Lower lobe of right lung (tissue), 2 donors: ENCODE measurements at places on chromosomes 3 and 15. TPM values are rescaled to one million over a fixed set of nuclear protein-coding genes. Genes with fewer than 3 reads are reported as not detected.
A peak's percentile ranks its signal among the peaks of the same experiment; 100 is the strongest.

SYNPR gene
- total RNA-seq: not detected

A4GNT gene
- total RNA-seq: 0.41 TPM

MORC1 gene
- not detected for total RNA-seq

NCK1 gene
- total RNA-seq: 63.0 TPM

WHAMM gene
- total RNA-seq: 9.9 TPM

UBAP1L gene
- 4.1 TPM for total RNA-seq

IL17RD gene
- 2.4 TPM for total RNA-seq

DNA sequence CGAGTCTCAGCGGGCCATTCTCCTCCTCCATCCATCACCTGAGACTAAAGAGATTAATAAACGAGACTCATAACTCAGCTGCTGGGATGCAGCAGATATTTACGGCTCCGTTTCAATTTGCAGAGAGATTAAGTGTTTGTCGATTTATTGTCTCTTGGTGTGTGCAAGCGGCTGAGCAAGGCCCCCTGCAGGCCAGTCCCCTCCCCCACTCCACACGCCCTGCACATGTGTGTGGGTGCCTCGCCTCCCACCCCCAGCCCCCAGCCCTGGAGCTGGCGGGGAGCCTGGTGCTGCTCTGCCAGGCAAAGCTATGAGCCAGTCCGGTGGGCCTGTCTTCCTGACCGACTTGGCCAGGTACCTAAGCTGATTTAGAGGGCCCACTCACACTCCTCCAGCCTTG lies 63.0 kb downstream of the CYP11A1 start:
- no peak for DNase-seq

DNA sequence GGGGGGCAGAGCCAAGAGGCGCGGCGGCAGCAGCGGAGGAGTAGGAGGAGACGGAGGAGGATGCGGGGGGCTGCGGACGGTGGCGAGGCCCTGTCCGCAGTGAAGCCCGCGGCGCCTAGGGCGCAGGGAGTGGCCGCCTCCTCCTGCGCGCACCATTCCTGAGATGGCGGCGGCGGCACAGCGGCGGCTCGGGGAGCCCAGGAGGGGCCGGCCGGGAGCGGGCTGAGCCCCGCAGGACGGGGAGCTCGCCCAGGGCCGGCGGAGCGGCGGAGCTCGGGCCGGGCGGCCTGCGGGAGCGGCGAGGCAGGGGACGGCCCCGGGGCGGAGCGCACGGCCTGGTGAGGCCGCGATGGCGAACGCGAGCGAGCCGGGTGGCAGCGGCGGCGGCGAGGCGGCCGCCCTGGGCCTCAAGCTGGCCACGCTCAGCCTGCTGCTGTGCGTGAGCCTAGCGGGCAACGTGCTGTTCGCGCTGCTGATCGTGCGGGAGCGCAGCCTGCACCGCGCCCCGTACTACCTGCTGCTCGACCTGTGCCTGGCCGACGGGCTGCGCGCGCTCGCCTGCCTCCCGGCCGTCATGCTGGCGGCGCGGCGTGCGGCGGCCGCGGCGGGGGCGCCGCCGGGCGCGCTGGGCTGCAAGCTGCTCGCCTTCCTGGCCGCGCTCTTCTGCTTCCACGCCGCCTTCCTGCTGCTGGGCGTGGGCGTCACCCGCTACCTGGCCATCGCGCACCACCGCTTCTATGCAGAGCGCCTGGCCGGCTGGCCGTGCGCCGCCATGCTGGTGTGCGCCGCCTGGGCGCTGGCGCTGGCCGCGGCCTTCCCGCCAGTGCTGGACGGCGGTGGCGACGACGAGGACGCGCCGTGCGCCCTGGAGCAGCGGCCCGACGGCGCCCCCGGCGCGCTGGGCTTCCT lies at the start of gene GPR27:
GPR27 (plus strand) TSS at position 155 of the 909 bp plus-strand sequence; CDS start at position 350, 195 bp downstream.
- DNase-seq: peak; percentile 55

DNA sequence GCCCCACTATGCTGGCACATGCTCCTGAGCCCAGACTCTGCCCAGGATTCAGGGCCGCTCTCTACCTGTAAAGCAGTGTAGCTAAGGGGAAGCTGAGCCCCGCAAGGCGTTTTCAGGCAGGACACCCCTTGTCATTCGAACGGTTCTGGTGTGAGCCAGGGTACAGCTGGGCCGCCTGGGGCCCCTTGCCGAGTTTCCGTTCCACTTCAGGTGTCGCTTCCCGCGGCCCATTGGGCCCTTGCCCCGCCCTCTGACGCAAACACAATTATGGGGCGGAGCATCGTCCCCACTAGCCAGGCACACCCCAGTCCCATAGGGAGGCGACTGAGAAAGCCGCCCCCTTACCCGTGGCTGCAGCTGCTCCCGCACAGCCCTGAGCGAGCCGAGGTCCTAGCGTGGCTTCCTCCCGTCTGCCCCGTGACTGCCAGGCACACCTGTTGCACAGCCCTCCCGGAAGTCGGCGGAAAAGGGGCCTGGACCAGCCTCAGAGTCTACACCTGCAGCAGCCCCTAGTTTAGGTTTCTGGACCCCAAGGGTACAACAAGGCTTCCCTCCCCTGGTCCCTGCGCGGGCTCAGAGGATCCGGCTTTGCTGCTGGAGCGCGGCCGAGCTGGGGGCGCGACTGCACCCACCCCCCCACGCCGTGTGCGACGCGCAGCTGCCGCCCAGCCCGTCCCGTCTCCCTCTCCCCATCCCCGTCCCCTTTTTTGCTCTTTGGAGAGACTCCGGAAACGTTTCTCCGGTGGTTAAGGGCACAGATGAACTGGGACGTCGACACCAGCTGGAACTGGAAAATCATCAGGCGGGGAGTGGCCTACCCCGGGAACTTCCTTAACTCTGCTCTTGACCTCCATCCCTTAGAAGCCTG lies at the start of gene PLSCR2:
PLSCR2 (minus strand) TSS at position 412 of the 868 bp plus-strand sequence. CDS start 9,657 bp downstream, outside the sequence.
- DNase-seq: peak; percentile 85

- no peak for DNase-seq
Measured at GRCh38 chr15:38743147-38743546, 178.5 kb upstream of the RASGRP1 start.

DNA sequence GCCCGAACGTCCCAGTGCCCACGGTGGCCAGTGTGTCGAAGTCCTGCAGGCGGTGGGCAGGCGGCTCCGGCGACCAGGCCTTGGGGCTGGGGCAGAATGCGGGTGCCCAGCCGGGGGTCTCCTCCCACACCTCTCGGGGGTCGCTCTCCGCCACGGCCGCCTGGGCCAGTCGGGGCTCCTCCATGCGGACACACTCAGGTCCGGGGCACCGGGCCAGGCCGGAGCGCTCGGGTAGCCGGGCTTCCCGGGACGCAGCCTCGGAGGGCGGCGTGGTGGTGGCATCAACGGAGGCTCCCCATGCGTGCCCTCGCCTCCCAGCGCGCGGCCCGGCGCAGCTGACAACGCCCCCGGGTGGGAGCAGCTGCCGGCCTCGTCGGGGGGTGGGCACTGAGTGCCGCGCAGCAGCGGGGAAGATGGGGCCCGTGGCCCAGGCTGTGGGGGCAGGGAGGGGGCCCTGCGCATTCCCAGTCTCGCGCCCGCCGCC lies 30.1 kb upstream of the CERS3 start:
- peak; percentile 48 for DNase-seq

DNA sequence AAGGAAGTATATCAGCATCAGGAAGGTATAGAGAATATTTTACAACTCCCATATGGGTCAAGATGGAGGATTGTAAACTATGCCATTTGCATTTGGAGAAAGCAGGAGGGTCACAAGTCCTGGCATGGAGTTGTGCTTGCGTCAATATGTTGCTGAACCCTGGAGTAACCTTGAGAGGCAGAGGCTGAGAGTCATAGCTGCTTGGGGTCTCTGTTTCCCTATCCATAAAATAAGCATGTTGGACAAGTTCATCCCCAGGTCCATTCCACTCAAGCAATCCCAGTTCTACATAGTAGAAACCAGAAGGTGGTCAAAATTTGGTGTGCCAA lies 273.6 kb downstream of the MECOM start:
- no peak for DNase-seq

DNA sequence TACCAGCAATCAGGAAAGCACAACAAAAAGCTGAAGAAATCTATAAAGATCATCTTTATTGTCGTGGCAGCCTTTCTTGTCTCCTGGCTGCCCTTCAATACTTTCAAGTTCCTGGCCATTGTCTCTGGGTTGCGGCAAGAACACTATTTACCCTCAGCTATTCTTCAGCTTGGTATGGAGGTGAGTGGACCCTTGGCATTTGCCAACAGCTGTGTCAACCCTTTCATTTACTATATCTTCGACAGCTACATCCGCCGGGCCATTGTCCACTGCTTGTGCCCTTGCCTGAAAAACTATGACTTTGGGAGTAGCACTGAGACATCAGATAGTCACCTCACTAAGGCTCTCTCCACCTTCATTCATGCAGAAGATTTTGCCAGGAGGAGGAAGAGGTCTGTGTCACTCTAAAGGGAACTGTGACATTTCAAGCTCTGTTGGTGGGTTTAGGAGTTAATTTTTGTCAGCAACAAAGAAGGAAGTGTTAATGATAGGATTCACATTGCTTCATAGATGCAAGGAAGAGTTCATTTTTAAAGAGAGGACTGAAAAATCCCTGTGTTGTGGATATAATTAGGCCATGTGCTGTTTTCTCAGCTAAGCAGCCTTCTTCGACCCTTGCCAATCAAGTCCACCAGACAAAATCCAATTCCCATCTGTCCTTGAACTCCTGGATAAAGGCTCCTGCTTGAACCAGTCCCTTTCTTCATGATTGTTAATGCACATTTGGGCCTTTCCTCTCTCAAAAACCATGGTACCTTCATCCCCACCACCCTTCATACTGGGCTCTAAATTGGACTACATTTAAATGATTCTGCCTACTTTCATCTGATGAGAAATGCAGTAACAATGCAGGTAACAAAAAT lies 1.2 kb downstream of the GPR15 start:
- DNase-seq: no peak

GRCh38 chr3:16031434-16031833 lies 143.0 kb upstream of the GALNT15 start:
- DNase-seq: no peak

DNA sequence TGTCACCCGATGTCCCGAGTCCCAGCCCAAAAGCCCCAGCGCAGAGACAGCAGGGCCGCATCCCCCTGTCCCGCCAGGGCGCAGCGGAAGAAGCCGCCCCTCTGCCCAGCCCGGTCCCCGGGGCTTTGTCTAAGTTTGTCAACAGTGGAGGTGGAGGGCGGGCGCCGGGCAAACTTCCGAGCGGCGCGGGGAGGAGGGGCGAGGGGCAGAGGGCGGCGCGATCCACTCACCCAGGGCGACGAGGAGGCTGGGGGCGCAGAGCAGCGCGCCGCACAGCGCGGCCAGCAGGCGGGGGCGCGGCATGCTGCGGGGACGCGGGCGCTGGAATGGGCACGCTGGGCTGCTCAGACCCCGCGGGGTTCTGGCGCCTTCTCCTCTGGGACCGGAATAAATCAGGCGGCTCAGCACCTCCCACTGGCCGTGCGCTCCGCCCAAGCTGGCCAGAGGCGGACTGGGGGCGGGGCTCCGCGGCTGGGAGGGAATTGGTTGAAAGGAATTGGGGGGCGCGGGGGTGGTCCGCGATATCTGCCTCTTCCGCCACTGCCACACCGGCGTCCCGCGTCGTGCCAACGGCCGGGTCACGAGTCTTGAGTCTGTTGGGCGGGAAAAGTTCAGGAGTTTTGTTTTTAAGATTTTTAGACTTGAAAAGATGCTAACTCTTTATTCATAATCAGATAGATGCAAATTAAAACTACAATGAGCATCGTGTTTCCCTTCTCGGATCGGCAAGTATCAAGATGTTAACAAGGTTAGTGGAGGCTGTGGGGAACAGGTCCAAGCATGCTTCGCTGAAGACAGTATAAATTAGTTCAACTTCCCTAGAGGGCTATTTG lies at the start of gene MFGE8:
MFGE8 (minus strand) TSS at position 363 of the 833 bp plus-strand sequence; CDS start at position 303, 60 bp downstream.
- DNase-seq: peak; percentile 78

DNA sequence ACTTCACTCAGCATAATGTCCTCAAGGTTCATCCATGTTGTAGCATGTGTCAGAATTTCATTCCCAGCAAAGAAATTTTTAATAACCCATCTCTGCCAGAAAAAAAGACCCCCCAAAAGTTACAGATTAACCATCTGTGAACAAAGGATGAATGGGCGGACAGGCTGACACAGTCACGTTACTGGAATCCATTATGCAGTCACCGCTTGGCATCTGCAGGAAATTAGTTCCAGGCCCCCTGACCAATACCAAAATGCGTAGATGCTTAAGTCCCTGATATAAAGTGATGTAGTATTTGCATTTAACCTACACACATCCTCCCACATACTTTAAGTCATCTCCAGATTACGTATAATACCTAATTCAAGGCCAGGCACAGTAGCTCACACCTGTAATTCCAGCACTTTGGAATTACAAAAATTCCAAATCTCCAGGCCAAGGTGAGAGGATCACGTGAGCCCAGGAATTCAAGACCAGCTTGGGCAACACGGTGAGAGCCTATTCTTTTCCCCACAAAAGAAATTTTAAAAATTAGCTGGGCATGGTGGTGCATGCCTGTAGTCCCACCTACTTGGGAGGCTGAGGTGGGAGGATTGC lies 1.5 kb upstream of the SLC12A8 start:
- DNase-seq: no peak
